ENCODE measurements at places on chromosomes 5 and 9. TPM values are rescaled to one million over a fixed set of nuclear protein-coding genes. Genes with fewer than 3 reads are reported as not detected.
A peak's percentile ranks its signal among the peaks of the same experiment; 100 is the strongest.

The IL7R gene
- total RNA-seq: not detected

DNA sequence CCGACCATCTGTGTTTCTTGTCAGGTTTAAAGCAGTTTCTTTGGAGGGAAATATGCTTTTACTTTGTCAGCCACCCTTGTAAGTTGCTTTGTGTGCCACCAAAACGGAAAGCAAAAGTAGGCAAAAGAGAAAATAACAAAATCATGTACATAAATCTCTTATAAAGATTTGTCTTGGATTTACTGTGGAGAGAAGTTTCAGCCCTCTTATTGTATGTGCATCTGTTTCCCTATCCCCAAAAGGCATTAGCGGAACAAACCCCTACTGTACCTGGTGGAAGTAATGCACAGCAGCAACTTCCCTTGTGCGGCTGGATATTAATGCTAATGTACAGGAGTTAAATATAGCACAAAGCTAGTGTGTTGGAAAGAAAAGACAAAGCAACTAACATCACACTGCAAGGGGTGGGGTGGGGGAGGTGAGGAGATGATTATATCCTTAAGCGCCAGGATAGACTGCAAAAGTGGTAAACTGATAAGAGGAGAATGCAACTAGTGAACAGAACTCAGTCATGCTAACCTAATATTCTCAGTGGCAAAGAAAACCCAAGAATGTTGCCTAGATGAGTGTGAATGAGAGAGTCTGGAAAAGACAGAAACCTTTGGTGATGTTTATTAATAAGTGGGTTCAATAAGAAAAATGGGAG is 396.5 kb upstream of the MEF2C start:
- no peak overlapping the region for H3K4me3 ChIP-seq
- no peak for DNase-seq
- H3K27ac ChIP-seq: no peak overlapping the region
- H3K27me3 ChIP-seq: no peaks in the 10 kb centered on the region

DNA sequence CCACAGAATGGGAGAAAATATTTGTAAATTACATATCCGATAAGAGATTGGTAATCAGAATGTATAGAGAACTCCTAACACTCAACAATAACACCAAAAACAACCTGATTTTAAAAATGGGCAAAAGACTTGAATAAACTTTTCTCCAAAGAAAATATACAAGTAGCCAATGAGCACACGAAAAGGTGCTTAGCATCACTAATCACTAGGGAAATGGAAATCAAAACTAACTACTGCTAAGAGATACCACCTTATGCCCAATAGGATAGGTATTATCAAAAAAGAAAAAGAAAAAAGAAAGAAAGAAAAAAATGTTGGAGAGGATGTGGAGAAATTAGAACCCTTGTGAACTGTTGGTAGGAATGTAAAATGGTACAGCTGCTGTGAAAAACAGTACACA is 212.1 kb downstream of the TLR4 start:
- no peak for DNase-seq
- H3K4me1 ChIP-seq: no peaks in the 10 kb centered on the region
- H3K27ac ChIP-seq: no peak overlapping the region
- no peaks in the 10 kb centered on the region for H3K27me3 ChIP-seq
- H3K4me3 ChIP-seq: no peak overlapping the region
- H3K36me3 ChIP-seq: no peaks in the 10 kb centered on the region

DNA sequence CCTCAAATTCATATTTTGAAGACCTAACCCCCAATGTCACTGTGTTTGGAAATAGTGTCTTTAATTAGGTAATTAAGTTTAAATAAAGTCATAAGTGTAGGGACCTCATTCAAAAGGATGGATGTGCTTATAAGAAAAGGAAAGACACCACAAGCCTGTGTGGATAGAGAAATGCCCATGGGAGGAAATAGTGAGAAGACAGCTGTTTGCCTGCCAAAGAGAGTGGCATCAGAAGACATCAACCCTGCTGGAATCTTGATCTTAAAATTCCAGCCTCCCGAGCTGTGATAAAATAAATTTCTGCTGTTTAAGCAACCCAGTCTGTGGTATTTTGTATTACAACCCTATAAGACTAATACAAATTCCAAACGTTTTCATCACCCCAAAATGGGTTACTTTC is 1867.9 kb upstream of the NUDT12 start:
- H3K27me3 ChIP-seq: no peaks in the 10 kb centered on the region
- no peaks in the 10 kb centered on the region for H3K4me1 ChIP-seq
- H3K4me3 ChIP-seq: no peak overlapping the region
- no peaks in the 10 kb centered on the region for H3K36me3 ChIP-seq
- DNase-seq: no peak

The TLR4 gene
- 0.07 TPM for total RNA-seq

DNA sequence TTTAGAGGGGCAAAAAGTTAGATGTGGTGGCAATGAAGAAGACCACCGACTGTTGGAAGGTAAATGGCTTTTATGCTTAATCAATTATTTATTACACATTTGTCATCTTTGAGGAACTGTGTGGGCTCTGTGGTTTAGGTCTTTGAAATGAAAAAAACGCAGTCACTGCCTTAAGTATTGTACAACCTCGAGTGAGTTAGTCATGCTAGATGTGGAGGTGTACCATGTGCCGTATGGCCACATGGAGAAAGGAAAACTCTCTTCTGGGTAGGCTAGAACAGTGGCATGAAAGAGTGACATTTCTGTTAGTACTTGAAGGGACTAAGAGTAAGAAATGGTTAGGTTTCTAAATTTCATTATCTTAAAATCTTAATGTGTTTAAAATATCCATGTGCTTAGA is 166.1 kb downstream of the HACD4 start:
- no peak for DNase-seq
- no peaks in the 10 kb centered on the region for H3K4me1 ChIP-seq
- H3K36me3 ChIP-seq: no peaks in the 10 kb centered on the region
- no peak overlapping the region for H3K4me3 ChIP-seq

DNA sequence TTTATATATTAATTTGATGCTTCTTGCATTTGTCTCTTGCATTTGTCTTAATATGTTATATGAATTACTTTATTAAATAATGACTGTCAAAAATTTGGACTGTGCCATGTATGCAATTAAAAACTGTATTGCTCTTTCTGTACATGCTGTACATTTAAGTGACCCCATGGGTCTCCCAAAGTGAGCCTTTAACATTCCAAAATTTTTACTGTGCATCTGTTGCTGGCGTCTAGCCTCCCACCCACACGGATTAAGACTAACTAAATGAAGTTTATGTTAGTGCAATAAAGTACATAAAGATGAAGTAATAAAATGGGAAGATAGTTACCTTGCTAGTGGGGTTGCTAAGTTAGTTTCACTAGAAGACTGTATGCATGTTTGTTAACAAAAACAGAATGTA is 48.5 kb downstream of the ADAMTS19 start:
- no peak for DNase-seq
- H3K27ac ChIP-seq: no peak overlapping the region
- H3K27me3 ChIP-seq: no peaks in the 10 kb centered on the region
- H3K4me1 ChIP-seq: no peaks in the 10 kb centered on the region
- peaks cover 7% of the 10 kb centered on the region for H3K36me3 ChIP-seq

DNA sequence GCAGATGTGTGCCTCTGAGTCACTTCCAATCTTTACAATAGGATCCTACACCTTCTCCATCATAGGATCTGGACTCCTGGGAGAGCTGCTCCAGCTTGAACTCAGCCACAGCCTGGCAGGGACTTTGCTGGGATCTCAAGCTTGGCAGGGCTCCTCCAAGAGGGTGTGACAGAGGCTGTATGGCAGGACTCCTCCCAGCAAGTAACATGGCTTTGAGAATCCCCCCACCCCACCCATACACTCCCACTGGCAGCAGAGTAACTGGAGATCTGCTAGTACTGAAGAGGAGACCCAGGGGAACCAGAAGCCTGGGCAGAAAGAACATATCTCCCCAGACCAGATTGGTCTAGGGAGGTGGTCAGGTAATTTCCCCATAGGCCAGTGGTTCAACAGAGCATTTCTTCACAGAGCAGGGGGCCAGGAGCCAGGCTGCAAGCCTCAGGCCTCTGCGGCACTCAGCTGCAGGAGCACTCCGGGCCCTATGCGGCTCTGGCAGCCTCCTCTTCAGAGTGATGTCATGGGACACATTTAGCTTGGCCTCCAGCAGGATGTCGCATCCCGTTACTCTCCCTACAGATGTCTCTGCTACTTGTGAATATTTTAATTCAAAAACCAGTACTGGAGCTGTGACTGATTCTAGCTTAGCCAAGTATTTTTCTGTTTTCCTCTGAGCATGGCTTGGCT is 1.7 kb upstream of the ACSL6 start:
- H3K36me3 ChIP-seq: no peaks in the 10 kb centered on the region
- peak; percentile 20 for DNase-seq
- no peak overlapping the region for H3K27ac ChIP-seq

- no peaks in the 10 kb centered on the region for H3K36me3 ChIP-seq
- no peaks in the 10 kb centered on the region for H3K4me1 ChIP-seq
- H3K27me3 ChIP-seq: no peaks in the 10 kb centered on the region
- H3K4me3 ChIP-seq: peak overlapping the region; percentile 74
Observed at GRCh38 chr9:132241840-132242620, 80.2 kb downstream of the NTNG2 start.

GRCh38 chr9:90979639-90980038 is 178.0 kb downstream of the SYK start:
- DNase-seq: no peak
- H3K4me1 ChIP-seq: no peaks in the 10 kb centered on the region
- no peak overlapping the region for H3K4me3 ChIP-seq

DNA sequence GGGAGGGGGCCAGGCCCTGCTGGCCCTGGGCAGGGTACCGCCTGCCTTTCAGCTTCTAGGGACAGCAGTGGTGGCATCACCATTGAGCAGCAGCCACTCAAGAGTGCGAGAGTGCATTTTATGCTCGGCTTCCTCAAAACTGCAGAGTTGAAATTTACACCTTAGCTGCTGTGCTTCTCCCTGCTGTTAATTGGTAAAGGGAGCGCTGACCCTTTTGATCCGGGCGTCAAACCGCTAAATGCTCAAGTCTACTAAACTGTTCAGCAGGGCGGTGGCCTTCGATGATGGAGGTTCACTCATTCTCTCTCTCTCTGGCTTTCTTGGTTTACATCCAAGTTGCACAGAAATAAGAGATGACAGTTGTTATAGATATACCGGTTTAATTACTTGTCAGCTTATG is 368.6 kb upstream of the IRX2 start:
- H3K4me3 ChIP-seq: no peak overlapping the region
- peaks cover 61% of the 10 kb centered on the region for H3K27me3 ChIP-seq
- H3K4me1 ChIP-seq: peaks cover 19% of the 10 kb centered on the region
- no peaks in the 10 kb centered on the region for H3K36me3 ChIP-seq
- no peak for DNase-seq

- H3K36me3 ChIP-seq: no peaks in the 10 kb centered on the region
- no peak overlapping the region for H3K4me3 ChIP-seq
- no peak overlapping the region for H3K27ac ChIP-seq
- no peak for DNase-seq
- H3K27me3 ChIP-seq: no peaks in the 10 kb centered on the region
Observed at GRCh38 chr5:143653766-143654282, 158.1 kb upstream of the HMHB1 start.

GRCh38 chr9:94445863-94446262 is 109.0 kb upstream of the PCAT7 start:
- peaks cover 49% of the 10 kb centered on the region for H3K36me3 ChIP-seq
- H3K4me1 ChIP-seq: no peaks in the 10 kb centered on the region
- H3K27ac ChIP-seq: no peak overlapping the region
- H3K4me3 ChIP-seq: no peak overlapping the region
- no peaks in the 10 kb centered on the region for H3K27me3 ChIP-seq

GRCh38 chr5:134174841-134175839 is 1.6 kb downstream of the SKP1 start:
- peak overlapping the region; percentile 97 for H3K4me3 ChIP-seq
- H3K4me1 ChIP-seq: peaks cover 3% of the 10 kb centered on the region
- DNase-seq: no peak
- no peaks in the 10 kb centered on the region for H3K27me3 ChIP-seq
- no peak overlapping the region for H3K27ac ChIP-seq
- peaks cover 38% of the 10 kb centered on the region for H3K36me3 ChIP-seq

The ELAVL2 gene
- 16.8 TPM for total RNA-seq

The TRIM36 gene
- total RNA-seq: 14.6 TPM

DNA sequence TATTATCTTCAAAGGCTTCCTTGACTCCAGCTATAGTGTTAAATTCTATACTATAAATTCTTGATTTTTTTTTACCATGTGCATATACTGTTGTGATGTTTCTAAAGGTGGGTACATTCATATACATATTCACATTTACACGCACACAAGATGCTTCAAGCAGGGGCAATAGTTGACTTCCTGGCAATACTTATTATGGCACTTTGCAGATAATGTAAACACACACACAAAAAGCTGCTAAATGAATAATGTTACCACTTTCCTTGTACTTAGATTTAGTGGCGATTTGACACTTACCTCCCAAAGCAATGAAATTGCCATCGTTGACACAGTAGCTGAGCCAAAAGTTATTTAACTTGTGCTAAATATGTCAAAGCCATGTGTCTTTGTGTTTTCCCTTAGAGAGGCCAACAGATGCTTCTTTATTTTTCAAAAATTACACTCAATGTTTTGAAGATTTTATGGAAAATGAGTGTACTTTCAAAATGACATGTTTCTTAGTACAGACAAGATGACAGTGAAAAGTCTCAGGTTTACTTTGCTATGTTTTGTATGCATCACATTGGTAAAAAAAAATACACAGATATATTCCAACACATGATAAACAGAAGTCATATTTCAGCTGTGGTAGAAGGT is 12.2 kb upstream of the ERAP2 start:
- H3K4me3 ChIP-seq: no peak overlapping the region
- DNase-seq: no peak
- no peaks in the 10 kb centered on the region for H3K27me3 ChIP-seq
- no peaks in the 10 kb centered on the region for H3K4me1 ChIP-seq
- no peaks in the 10 kb centered on the region for H3K36me3 ChIP-seq

The PCDHAC2 gene
- total RNA-seq: 5.4 TPM

DNA sequence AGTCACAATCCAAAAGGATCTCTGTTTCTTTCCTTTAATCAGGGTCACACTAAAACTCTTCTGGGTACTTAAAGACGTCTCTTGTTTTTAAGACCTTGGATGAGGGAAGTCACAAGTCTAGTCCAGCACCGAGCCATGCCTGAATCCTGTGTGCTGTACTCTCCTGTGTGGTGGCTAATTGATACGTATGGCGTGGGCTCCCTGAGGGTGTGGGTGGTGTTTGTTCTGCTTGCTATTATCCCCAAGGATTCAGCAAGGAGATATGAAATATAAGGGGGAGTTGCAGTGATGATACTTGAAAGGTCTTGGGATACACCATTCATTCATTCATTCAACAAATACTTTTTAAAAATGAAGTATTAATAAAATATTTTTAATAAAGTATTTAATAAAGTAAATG is 128.3 kb downstream of the ARHGEF28 start:
- H3K36me3 ChIP-seq: no peaks in the 10 kb centered on the region
- no peak overlapping the region for H3K4me3 ChIP-seq
- H3K4me1 ChIP-seq: no peaks in the 10 kb centered on the region
- H3K27ac ChIP-seq: no peak overlapping the region
- no peak for DNase-seq

The OMD gene
- total RNA-seq: not detected

Measured in H9 (cell line).